CD4-positive, alpha-beta T cell treated with Interleukin-15 for 1 hour (primary cell): ENCODE measurements at places on chromosomes 12 and 14.

DNA sequence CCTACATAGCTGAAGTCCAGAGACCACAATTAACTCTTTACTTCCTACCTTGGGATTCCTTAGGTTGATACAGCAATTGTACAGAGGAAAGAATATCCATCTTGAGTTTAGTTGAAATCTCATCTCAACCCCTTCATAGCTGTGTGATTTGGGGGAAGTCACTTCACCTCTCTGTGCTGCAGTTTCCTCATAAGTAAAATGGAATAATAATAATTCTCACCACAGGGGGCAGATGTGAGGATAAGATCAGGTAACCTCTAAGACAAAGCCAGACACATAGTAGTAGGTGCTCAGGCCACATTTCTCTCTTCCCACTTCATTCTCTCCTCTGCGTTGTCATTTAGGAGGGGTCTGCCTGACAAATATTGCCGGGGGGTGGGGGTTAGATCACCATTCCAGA is 6.7 kb downstream of the FOXN4 start:
- no peak for DNase-seq

GRCh38 chr14:90409209-90409730 is 12.4 kb downstream of the CALM1 start:
- no peak for DNase-seq

- DNase-seq: no peak
Measured at GRCh38 chr14:101237252-101237616, 324.1 kb upstream of the DIO3 start.

DNA sequence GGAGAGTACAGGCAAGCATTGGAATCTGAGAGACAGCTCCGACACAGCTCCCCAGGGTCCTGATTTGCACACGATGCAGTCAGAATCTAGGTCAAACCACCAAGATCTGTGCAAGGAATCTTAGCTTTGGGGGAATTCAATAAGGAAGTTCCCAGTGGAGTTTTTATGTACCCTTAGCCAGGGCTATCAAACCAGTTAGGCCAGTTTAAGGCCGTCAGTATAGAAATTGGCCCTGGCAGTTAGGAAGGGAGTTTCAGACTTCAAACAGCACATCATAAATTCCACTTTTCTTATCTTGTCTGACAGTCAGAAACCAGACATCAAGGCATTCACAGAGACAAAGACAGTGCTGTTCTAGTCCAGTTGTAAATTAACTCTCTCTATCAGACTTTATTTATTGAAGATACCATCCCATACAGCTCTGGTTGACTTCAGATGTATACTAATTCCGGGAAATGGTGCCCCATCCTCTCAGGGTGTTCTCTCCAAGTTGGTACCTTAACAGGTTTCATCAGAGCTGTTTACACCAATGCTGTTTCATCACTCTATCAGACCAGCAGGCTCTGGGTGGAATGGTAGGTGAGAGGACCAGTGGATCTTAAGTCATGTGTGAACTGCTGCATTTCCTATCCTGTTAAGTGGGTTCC is 157.5 kb upstream of the ATF7IP start:
- no peak for DNase-seq

GRCh38 chr14:105489542-105490266 is 1.3 kb upstream of the TEDC1 start:
- peak; percentile 92 for DNase-seq

DNA sequence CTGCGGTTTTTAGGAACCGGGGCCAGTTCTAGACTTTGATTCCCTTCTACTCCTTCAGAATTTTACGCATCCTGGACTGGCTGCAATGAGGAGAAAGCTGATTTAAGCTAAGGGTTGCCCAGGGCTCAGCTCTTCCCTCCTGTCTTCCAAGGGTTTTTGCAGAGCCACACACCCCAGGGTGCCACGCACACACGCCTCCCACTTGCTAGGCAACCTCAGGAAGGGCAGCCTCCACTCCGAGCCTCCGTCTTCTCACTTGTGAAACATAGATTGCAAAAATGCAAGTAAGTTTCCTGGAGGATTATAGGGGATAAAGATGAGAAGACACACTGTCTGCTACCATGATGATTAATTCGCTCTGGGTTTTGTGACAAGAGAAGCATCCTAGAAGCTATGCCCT is 31.7 kb downstream of the NOS1 start:
- DNase-seq: no peak

- DNase-seq: no peak
Measured at GRCh38 chr14:87698481-87698880, 294.5 kb downstream of the GALC start.

DNA sequence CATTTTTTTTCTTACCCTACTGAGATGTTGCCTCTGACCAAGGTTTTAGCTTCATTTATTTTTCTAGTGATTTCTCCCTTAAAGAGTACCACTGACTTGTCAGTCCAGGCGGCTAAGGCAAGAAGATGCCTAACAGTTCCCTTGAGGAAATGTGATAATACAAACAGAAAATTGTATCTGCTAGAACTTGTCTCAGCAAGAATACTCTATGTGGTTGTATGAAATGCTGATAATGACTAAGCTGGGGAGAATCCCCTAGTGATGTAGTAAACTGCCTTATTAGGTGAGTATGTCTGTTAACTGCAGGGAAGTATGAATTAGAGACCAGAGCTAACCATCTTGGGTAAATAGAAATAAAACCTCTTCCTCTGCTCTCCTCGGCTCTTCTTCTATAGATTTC is 6.7 kb downstream of the C12orf54 start:
- no peak for DNase-seq
